ENCODE measurements at places on chromosomes 2 and 18. TPM values are rescaled to one million over a fixed set of nuclear protein-coding genes. Genes with fewer than 3 reads are reported as not detected.

- DNase-seq = no peak
These were observed 99.9 kb downstream of the TFCP2L1 start for GRCh38 chr2:121185111-121185510.

DNA sequence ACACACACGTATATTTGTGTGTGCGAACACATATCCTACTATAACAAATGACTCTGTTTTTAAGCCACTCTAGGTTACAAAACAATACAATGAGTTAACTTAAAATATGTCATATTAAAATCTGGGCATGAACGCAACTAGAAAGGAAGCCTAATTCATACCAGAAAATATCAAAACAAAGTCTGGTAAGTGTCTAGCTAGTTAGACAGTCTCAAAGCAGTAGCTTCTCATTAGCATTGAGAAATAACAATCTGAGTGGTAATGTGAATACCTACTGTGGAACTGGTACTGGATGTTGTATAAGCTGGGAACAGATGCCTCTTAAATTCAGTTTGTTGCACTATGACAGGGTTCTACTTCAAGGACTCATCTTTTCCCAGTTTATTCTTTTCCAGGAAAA lies 32.5 kb upstream of the WIPF1 start:
- no peak for DNase-seq

- no peak for DNase-seq
These were observed 30.7 kb upstream of the SLC35F6 start for GRCh38 chr2:26733413-26733812.

GRCh38 chr2:55547001-55547400 lies 27.5 kb downstream of the CFAP36 start:
- DNase-seq = no peak

- no peak for DNase-seq
These were observed 16.2 kb downstream of the CENPO start for GRCh38 chr2:24809316-24810007.

DNA sequence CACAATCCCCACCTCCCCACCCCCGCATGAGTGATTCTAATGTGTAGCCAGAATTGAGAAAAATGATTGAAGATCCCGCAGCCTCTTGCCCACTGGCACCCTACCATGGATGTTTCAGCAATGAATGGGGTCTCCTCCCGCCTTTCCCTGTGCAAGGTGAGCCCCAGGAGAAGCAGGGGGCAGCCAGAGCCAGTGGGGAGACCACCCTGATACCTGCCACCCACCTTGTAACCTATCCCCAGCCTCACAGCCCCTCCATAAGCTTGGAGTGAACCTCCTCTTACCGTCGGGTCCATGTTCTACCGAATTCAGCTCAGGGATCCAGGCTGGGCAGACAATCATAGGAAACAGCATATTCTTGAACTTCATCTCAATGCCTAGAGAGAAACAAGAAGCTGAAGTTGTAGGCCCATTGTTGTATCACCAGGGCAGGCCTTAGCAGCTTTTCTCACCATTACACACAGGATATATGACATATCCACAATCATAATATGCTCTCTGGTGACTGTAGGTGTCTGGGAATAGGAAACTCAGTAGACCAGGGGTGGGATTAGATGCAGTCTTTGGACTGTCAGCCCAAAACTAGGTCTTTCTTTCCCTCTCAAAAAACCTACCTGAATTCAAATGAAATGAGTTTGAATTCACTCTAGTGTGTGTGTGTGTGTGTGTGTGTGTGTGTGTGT lies 30.9 kb downstream of the XDH start:
- no peak for DNase-seq

- DNase-seq = peak; percentile 7
These were observed 49.6 kb downstream of the CRIM1 start for GRCh38 chr2:36405183-36405582.

GRCh38 chr2:145622285-145622684 lies 1102.4 kb upstream of the ZEB2 start:
- no peak for DNase-seq

ASIC4 gene
- total RNA-seq = not detected

GRCh38 chr2:148455791-148456190 lies 188.8 kb upstream of the EPC2 start:
- no peak for DNase-seq

DNA sequence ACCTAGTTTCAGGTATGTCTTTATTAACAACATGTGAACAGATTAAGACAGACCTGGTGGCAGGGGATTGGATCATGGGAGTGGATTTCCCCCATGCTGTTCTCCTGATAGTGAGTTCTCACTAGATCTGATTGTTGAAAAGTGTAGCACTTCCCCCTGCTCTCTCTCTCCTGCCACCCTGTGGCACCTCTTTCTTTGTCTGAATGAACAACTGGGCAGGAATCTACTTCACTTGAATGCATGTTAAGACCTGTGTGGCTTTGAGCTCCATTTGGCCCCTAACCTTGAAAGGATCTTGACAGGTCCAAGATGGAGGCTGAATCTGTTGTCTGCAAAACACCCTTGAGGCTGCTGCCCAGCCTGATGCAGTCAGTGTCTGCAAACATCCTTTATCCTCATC lies 194.4 kb downstream of the RNF144A start:
- DNase-seq = no peak

UGT1A5 gene
- not detected for total RNA-seq

GRCh38 chr18:48387300-48387699 lies 21.9 kb downstream of the ZBTB7C start:
- DNase-seq = no peak

NYAP2 gene
- total RNA-seq = 0.15 TPM

DNA sequence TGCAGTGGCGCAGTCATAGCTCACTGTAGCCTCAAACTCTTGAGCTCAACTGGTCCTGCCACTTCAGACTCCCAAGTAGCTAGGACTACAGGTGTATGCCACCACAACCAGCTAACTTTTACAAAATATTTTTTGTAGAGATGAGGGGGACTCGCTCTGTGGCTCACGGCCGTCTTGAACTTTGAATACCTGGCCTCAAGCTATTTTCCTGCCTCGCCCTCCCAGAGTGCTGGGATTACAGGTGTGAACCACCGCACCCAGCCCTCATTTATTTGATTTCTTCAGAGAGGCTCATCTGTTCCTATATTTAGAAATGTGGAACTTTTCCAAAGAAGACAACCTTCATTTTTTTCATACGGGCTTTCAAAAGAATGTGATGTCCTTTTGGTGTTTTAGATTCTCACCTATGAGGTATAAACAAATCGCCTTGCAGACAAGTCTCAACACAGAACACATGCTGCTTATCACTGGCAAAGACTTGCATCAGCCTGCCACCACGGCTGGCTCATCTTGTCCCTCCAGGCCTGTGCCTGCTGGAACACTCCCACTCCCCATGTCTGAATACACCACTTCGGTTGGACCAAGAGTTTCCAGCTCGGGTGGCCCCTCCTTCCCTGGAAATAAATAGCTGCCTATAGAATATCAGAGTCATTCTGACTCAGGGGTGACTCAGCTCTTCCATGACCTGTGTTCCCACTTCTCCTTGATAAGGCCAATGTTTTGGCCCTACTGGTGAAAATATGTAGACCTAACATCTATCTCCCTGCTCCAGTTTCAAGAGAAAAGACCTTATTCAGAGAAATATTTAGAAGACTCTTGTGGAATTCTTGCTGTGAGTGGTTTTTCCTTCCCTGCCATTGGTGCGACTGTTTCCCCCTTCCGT lies 202.6 kb downstream of the TGIF1 start:
- DNase-seq = no peak

CAPN14 gene
- 6.0 TPM for total RNA-seq

- no peak for DNase-seq
These were observed 244.2 kb upstream of the ZC3H15 start for GRCh38 chr2:186241874-186242273.

DNA sequence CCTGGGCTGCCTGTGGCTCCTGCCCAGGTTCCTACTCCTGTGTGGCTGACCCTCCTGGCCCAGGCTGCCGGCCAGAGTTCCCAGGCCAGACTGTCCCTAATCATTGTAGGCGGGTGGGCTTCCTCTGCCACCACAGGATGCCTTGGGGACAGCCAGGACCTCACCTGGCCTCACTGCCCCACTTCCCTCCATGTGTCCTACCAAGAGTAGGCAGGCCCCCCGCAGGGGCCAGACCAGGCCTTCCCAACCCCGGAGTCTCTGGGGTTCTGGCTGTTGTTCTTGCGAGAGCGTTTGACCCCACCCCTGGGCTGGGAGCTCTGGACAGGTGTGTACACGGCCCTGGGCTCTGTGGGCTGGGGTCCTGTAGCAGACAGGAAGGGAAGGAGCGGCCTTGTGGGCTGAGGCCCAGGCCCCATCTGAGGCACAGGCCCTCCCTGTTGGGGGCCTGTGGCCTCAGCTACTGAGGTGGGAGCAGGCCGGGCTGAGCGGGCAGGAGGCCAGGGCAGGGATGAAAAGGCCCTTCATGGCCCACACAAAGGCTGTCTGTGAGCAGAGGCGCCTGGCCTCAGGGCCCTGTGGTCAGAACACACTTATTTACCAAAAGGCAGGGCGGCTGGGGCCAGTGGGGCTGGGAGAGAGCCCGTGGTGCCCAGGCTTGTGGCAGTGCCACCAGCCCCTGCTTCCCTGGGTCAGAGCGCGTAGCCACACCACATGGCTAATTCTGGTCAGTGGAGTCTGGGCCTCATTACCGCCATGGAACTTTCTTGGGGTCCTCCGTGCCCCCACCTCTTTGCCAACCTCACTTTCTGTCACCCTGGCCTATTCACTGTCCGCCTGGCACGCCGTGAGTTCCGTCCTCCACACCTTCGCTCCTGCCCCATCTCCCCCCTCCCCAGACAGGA lies 2.0 kb downstream of the SNORC start:
- DNase-seq = no peak

GRCh38 chr2:223319601-223320000 lies 267.6 kb downstream of the KCNE4 start:
- DNase-seq = no peak

ITGB6 gene
- not detected for total RNA-seq

DNA sequence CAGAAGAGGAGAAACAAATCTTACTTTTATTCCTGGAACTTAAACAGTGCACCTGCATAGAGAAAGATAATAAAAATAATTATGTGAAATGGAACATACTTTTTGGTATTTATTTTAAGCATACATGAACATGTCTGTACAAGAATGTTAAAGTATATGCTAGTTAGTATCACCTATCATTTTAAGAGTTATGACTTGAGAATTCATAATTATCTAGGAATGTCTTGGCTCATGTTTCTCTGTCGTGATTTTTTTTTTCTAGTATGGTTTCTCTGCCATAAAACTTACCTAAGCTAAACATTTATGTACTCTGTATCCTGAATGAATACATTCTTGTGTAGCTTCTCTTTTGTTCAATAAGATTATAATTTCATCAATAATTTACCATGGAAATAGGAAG lies 4.2 kb downstream of the SERPINB7 start:
- DNase-seq = no peak

SDC1 gene
- total RNA-seq = not detected
